ENCODE measurements at places on chromosomes 1 and 21. TPM values are rescaled to one million over a fixed set of nuclear protein-coding genes. Genes with fewer than 3 reads are reported as not detected.

Gene COL11A1
- 0.30 TPM for total RNA-seq

Gene FAM72B
- 11.7 TPM for total RNA-seq

Gene RNU1-4
- total RNA-seq = under 0.01 TPM

Gene TLR5
- total RNA-seq = 0.04 TPM

Gene TNNI3K
- 0.23 TPM for total RNA-seq

Gene DNAH14
- 70.3 TPM for total RNA-seq

Gene FAM110D
- 0.03 TPM for total RNA-seq

Gene LMOD1
- total RNA-seq = not detected

Gene AIM2
- 9.0 TPM for total RNA-seq

Gene C8B
- total RNA-seq = not detected

Gene SPATA6
- 13.4 TPM for total RNA-seq

Gene PIGV
- 10.8 TPM for total RNA-seq

Gene EDARADD
- 1.2 TPM for total RNA-seq

Gene NLRP3
- total RNA-seq = 0.53 TPM

Gene NGF
- total RNA-seq = not detected

Gene MEAF6
- total RNA-seq = 100 TPM

Gene GJA4
- total RNA-seq = not detected

Gene KRTAP19-1
- not detected for total RNA-seq

Gene FCGR2B
- total RNA-seq = 0.48 TPM

Gene UBL4B
- total RNA-seq = not detected

Gene FMN2
- 2.6 TPM for total RNA-seq

Gene INKA2
- 4.0 TPM for total RNA-seq

Gene PTAFR
- total RNA-seq = 0.16 TPM

Gene WDR64
- total RNA-seq = not detected

Gene SLC26A9
- not detected for total RNA-seq

Gene KRTAP12-2
- total RNA-seq = not detected

Measured in A375 (cell line).